Naive thymus-derived CD4-positive, alpha-beta T cell (primary cell): ENCODE measurements at places on chromosomes 11 and 22. TPM values are rescaled to one million over a fixed set of nuclear protein-coding genes. Genes with fewer than 3 reads are reported as not detected.

DNA sequence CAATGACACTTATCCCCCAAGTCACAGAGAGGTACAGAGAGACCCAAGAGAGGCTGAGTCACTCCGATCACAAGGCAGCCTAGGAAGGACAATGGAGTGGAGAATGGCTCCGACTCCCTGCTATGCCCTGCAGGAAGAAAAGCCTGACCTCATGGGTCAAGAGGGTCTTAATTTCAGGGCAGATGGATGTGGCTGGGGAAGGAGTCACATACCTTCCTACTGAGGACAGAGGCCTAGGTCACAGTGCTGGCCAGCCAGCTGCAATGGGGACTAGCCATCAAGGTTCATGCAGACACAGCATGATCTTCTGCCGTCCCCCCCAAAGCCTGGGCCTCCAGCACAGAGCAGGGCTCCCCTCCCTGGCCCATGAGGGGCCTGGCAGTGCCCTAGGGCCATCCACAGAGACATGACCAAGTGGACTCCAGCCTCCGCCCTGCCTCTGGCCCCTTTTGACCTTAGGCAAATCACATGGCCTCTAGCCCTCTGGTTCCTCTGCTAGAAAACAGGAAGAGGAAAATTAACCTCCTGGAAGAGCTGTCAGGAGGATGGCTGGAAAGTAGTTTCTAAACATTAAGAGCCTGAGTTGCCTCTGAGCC is 1.8 kb downstream of the ARRB1 start:
- no peak for DNase-seq

- no peak for DNase-seq
These were observed 83.2 kb downstream of the ATXN10 start for GRCh38 chr22:45754822-45755221.

- DNase-seq: peak; percentile 73
These were observed 3.3 kb upstream of the GRK2 start for GRCh38 chr11:67262731-67263675.

DNA sequence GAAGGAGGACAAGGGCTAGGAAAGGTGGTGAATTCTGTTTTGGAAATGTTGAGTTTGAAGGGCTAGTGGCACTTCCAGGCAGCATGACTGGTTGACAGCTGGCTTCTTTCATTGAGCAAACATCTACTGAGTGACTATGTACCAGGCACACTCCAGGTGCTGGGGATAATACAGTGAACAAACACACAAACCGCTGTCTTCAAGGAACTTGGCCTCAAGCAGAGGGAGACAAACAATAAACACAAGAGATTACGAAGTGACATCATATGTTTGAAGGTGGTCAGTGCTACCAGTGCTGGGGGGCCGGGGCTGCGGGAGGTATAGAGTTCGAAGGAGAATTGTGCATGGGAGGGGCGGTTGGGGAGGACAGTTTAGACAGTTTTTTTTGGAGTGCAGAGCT is 197.0 kb upstream of the SORL1-AS1 start:
- DNase-seq: no peak

GRCh38 chr11:9575260-9576240 is 2.1 kb downstream of the WEE1 start:
- DNase-seq: no peak

- peak; percentile 13 for DNase-seq
These were observed 1.5 kb downstream of the IGSF9B start for GRCh38 chr11:133955081-133955891.

DNA sequence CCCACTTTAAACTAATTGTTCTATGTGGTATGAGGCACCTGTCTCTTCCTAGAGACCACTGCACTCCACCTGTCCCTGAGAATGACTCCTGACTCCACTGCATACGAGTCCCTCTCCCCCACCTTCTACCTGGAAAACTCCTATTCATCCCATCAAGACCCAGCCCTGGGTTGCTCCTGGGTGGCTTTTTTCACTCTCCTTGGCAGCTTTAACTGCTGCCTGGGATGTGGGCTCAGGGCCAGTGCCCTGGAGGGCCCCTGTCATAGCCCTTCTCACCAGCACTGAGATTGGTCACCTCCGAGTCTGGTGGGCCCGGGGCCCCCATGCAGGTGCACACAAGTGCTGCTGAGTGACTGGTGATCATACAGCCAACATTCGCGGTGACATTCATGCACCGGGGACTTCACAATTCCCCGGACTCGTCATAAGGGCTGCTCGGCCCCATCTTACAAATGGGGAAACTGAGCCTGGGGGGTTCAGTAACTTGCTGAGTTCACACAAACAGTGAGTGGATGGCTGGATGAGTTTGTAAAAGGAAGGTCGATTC is 25.9 kb upstream of the TOLLIP start:
- DNase-seq: no peak

- DNase-seq: no peak
These were observed 737.2 kb downstream of the LRRC4C start for GRCh38 chr11:40722179-40722795.

DNA sequence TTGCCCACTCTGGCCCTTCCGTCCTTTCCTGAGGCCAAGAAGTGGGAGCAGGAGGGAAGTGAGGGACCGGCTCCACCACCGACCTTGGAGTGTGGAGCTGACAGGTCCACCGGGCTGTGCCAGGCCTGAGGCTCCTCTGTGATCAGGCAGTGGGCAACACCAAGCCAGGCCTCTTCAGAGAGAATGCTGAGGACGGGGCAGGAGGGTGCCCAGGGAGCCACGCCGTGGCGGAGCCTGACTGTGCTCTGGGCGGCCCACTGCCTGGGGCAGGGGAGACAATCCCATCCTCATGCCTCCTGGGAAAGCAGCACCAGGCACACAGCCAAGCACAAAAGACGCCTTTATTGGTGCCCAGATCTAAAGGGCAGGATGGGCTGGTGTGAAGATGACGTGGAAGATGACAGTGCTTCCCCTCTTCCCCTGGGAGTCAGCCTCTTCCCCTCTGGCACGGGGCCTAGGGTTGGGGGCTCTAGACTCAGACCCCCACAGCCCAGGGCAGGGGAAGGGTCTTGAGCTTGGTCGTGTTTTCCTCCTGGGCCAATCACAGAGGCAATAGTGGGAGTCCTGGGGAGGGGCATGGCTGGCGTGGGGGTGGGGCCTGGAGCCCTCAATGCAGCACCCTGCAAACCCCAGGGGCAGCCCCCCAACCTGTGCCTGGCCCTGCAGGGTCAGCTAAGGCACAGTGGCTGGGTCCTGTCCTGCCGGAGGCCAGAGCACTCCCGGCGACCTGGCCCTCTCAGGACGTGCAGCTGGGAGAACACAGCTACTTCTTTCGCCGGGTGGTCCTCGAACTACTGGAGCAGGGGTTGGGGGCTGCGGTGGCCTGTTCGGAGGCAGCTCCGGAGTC is 4.7 kb downstream of the LMF2 start:
- no peak for DNase-seq

GRCh38 chr22:20613301-20613700 is 105.9 kb downstream of the MED15 start:
- DNase-seq: no peak

DNA sequence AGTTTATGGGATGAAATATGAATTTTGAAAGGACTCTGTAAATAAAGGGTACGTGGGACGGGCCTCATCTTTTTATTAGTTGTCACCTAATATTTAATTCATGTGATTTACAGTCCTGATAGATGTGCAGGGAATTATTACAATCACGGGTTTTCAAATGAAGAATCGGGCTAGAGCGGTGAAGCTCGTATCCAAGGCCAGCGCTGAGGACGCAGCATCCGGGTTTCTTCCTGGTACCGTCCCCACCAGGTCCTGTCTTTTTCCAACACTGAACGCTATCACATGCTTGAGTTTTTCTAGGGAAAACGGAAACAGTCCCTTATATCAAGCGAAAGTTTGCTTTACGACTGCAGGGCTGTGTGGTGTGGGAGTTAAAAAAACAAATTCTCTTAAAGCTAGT is 787 bp downstream of the SMDT1 start:
- DNase-seq: no peak

- DNase-seq: no peak
These were observed 1.0 kb upstream of the CHRM1 start for GRCh38 chr11:62922189-62922589.

DNA sequence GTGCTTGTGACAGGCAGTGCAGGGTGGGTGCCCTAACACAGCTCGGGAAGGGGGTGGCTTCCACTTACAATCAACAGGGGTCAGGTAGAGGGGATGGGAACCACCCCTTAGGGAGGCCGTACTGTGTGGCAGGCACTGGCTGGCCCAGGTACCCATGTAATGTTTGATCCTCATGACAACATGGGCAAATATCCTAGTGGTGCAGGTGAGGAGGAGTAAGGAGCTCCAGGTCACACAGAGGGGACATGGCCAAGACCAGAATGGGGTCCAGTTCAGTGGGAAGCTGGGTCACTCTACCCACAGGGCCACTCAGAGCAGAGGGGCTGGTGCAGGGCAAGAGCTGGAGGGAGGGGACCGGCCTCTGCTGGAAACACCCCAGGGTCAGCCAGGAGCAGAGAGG is 3.1 kb downstream of the APOL4 start:
- no peak for DNase-seq

DNA sequence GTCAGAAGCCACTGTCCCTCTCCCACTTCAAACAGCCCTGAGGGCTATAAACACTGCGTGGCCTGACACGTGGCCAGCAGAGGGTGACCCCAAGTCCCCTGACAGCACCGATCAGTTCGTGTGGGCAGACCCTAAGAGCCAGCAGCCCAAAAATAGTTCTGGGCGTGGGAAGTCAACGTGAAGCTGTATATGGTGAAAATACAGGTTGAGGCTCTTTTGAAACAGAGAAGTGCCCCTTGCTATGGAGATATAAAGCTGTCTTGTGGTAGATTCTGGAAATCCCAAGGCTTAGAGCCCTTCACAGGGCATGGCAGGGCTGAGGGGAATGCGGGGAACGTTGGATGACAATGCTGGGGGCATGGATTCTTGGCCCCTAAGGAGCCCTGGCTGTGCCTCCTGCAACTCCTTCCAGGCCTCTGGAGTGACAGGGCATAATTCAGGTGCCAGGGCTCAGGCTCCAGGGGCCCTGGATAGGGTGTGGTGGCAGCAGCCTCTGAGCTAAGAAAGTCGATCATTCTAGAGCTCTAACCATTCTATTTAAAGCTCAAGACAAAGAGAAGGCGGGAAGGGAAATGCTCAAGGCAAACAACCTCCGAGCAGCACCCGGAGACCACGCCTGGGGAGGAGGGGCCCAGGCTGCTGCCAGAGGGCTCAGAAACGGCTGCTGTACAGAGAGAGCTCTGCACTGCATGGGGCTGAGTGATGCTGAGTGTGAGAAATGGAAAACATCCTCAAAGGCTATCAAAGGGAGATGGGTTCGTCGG is 60.4 kb upstream of the CD5 start:
- DNase-seq: peak; percentile 60

DNA sequence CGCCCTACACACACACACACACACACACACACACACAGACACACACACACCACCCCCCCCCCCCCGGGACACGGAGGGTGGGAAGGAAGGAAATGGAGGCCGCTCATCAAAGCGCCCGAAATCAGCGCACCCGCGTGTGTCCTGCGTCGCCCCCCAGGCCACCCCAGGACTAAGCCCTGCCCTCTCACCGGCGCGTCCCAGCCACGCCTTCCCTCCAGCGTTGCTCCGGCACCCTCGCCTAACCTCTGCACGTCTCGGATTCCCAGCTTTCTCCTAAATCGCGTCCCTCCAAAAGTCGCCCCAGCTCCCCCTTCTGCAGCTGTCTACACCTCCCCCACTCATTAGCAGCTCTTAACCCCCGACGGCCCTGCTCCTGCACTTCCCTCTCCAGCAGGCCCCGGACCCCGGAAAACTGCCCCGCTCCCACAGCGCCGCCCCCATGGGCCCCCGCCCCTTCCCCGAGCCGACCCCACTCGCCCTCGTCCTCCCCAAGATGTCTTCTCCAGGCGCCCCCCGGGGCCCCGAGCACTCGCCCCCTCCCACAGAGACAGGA is 557 bp downstream of the PACSIN2 start:
- peak; percentile 22 for DNase-seq

GRCh38 chr11:59225017-59225416 is 12.3 kb upstream of the MPEG1 start:
- no peak for DNase-seq

GRCh38 chr11:29320196-29320595 is 696.6 kb downstream of the KCNA4 start:
- no peak for DNase-seq

DNA sequence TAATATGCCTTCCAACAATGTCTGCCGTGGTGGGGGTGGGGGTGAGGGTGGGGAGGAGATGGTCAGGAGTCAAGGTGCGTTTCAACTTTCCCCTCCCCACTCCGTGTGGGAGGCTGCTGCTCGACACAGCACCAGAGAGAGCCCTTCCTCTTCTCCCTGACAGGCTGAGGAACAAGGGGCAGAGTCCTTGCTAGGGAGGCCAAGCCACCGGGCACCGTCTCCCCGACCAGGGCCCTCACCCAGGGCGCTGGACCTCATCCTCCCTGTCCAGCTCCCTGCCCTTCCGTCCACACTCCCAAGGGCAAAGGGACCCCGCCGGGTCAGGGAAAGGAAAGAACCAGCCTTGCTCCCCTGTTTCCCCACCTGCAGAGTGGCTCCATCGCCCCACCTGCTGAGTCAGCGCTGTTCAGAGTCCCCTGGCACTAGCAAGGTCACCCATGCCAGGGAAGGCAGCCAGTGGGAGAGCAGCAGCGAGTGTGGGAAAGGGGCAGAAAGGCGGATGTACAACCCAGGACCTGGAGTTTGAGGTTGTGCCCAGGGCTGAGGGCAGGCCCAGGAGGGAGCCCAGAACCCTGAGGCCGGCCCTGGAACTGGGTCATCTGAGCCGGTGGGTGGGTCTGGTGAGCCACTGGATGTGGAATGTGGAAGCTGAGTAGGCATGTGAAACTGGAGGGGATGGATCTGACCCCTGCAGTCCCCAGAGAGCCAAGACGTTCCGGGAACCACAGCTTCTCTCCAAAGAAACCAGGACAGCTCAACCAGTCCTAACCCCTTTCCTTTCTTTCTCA is 47.2 kb downstream of the BUD13 start:
- DNase-seq: no peak

GRCh38 chr11:113664981-113665710 is 41.0 kb downstream of the TMPRSS5 start:
- DNase-seq: no peak

DNA sequence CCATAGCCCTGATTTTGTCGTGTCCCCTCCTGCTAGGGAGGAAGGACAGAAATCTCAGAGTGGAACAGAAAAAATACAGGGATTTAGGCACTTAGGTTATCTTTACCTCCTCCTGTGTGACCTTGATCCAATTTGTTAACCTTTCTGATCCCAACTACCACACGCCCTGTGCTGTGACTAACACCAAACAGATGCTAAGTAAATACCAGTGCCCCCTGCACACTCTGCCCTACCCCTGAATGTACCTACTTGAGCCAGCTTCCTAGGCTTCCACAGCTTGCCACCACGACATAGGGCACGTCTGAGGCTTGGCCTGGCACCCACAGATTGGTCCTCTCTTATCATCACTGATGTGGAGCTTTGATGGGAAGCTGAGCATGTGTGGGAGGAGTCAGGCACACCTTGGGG is 9.2 kb downstream of the MYO18B start:
- no peak for DNase-seq

The SCGB1D2 gene
- not detected for total RNA-seq

The PLEKHB1 gene
- 67.7 TPM for total RNA-seq

The AMOTL1 gene
- 0.27 TPM for total RNA-seq

The KRTAP5-8 gene
- total RNA-seq: not detected

The SPA17 gene
- 1.0 TPM for total RNA-seq

The GAS2 gene
- total RNA-seq: 4.2 TPM

The CDC45 gene
- total RNA-seq: 0.35 TPM

The TMPRSS13 gene
- 3.4 TPM for total RNA-seq

The MS4A4E gene
- total RNA-seq: 9.2 TPM

The ACCS gene
- total RNA-seq: 44.1 and 57.6 TPM in 2 replicates
